ENCODE measurements at places on chromosomes 12 and 14.
A peak's percentile ranks its signal among the peaks of the same experiment; 100 is the strongest.

DNA sequence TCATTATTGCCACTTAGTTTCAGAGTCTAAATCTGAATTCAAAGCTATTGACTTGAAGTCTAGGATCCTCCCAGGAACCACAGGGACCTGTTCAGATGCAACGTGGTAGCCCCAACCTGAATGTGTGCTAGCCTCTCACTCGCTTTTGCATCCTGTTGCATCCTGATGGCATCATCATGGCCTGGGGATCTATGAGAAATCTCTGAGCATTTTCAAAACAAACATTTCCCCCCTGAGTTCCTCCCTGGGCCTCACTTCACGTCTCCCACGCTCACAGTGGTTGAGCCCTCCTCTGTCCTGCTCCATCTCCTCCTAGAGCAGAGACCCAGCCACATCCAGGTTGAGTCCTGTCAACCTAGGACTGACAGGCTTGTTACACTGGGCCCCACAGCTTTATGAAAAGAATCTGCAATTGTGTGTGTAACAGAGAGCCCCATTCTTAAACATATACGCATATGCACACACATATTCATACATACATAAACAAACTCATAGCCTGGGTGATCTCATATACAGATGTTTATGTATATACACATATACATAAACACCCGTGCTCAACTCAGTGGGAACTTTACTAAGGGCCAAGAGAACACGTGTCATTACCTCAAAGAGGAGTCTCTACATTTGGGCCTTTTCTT is 5.4 kb upstream of the KRT72 start:
- DNase-seq = no peak

DNA sequence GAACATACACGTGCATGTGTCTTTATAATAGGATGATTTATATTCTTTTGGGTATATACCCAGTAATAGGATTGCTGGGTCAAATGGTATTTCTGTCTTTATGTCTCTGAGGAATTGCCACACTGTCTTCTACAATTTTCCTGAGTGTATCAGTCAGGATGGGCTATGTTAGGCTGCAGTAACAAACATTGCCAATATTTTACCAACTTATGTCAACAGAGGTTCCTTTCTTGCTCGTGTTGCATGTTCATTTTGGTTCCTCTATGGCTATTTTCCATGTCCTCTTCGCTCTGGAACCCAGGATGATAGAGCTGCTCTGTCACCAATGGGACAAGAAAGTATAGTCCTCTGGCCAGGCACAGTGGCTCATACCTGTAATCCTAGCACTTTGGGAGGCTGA is 86.7 kb downstream of the ZNF664 start:
- no peak for DNase-seq

GRCh38 chr14:63727736-63728728 is at the start of gene SGPP1:
SGPP1 (minus strand) TSS chr14:63728065; CDS start chr14:63727944, 121 bp downstream.
- peak; percentile 51 for DNase-seq

DNA sequence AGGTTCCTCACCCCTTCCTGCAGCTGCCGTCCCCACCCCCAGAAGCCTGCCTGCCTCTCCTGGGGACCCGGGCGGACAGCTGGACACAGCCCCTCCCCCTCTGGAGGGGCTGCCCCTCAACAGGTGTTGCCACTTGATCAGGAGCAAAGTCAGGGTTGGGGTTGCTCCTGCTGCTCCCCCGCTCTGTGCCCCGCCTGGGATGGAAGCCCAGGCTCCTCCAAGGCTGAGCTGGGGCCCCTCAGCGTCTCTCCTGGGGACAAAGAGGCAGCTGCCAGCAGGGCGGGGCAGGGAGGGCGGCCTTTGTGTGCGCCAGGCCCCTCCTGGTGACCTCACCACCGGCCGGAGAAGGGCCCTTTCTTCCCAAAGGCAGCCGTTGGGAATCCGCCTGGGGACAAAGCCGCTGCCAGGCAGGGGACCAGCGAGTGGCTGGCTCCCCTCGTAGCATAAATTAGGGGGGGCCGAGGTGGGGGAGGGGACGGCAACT is 13.7 kb downstream of the TRMT61A start:
- no peak for DNase-seq

DNA sequence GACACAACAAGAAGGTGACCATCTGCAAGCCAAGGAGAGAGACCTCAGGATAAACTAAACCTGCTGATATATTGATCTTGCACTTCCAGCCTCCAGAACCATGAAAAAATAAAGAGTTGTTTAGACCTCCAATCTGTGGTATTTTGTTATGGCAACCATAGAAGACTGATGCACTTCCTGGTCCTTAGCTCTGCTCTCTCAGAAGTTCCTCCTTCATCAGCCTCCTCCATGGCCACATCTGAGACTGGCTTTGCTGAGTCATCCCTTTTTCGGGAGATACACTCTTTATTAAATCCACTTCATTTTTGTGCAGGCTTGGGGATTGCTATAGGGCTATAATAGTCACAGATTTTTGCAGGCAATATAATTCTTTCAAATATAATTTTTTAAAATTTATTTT is 89.6 kb upstream of the ATF7IP start:
- DNase-seq = no peak

DNA sequence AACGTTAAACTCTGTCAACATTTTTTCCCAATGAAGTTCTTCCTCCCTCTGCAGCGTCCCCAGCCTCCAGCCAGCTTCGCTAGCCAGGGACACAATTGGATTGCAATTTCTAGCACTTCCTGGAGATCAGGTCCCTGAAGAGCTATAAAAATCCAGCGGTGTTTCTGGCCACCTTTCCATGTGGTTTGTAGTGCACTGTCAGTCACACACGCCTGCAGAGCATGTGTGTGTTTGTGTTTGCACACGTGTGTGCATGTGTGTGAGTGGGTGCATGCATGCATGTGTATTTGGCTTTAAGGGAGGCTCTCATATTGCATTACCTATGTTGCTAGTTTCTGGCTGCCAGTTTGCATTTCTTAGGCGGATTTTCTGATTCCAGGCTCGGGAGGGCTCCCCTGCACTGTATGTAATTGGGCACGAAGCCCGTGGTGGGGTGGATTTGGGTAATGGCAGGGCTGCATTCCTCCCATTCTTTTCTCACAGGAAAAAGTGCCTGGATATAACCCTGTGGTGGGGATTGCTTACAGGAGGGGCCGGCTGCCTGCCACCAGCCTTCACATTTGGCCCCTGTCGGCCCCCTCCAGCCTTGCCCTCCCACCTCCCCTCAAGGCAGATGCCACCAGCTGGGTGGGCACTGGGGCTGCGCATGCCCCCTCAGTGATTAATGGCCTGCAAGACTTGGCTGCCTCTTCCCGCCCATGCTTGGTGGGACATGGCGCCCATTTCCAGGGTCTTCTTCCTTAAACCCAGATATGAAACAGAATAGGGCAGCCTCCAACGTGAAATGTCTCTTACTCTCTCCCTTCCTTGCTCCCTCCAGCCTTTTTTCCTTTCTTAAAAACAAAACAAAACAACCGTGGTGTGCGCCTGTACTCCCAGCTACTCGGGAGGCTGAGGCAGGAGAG is 74.0 kb downstream of the TSPAN9 start:
- DNase-seq = peak; percentile 50

DNA sequence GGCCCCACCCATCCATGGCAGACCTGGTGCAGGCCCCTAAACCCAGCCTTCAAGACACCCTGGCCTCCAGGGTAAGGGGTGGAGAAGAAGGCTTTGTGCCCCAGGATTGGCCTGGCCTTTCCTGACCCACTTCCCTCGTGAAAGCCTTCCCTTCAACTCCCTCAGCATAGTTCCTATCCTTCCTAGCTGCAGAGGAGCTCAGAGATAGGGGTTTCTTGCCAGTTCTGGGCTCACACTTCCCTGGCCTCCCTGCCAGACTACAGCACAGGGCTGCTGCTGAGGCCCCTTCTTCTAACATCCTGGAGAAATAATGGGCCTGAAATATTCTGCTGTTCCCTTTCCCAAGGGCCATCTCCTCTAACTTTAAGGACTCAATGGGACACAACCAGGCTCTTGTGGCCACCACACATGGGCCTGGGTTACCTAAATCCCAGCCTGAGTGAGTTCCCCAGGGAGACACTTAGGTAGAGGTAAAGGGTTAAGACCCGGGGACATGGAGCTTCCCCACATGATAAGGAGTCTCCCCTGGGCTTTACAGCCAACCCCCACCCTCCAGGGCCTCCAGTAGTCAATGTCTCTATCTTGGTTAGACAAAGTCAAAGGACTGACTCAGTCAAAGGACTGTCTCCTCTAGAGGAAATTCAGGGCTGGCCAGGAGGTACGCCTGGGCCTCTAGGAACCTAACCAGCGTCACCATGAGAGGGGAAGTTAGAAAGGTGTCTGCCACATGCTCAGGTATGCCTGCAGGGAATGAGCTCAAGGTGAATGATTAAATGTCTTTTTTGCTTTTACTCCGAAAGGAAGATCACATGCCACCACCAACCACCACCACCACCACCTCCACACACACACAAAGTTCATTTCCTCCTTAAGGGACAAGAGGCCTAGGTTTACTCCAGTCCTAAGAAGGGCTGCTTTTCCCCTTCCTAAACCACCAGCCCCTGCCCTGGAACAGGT is 7.1 kb downstream of the ZFP36L1 start:
- DNase-seq = peak; percentile 68

GRCh38 chr12:75488553-75488952 is 8.0 kb downstream of the GLIPR1 start:
- DNase-seq = peak; percentile 56

- DNase-seq = peak; percentile 16
Observed at GRCh38 chr14:64971943-64972791, at the start of gene RAB15. RAB15 (minus strand) TSS chr14:64972336; CDS start chr14:64972076, 260 bp downstream.

DNA sequence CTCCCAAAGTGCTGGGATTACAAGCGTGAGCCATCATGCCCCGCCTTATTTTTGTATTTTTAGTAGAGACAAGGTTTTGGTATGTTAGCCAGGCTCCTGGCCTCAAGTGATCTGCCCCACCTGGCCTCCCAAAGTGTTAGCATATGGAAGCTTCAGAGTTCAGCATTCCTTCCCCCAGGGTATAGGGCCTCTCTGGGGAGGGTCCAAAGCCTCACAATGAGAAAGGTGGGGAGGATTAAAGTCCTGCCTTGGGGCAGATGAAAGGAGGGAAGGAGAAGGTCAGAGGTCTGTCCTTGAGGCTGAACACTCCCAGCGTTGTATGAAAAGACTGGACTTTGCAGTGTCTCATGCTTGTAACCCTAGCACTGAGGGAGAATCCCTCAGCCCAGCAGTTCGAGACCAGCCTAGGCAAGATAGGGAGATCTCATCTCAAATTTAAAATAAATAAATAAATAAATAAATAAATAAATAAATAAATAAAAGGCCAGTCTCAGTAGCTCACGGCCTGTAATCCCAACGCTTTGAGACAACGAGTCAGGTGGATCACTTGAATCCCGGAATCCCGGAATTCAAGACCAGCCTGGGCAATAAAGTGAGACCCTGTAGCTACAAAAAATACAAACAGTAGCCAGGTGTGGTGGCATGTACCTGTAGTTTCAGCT is 22.0 kb upstream of the RCOR1 start:
- no peak for DNase-seq

- DNase-seq = no peak
Observed at GRCh38 chr12:13126494-13126893, 23.0 kb upstream of the GSG1 start.

DNA sequence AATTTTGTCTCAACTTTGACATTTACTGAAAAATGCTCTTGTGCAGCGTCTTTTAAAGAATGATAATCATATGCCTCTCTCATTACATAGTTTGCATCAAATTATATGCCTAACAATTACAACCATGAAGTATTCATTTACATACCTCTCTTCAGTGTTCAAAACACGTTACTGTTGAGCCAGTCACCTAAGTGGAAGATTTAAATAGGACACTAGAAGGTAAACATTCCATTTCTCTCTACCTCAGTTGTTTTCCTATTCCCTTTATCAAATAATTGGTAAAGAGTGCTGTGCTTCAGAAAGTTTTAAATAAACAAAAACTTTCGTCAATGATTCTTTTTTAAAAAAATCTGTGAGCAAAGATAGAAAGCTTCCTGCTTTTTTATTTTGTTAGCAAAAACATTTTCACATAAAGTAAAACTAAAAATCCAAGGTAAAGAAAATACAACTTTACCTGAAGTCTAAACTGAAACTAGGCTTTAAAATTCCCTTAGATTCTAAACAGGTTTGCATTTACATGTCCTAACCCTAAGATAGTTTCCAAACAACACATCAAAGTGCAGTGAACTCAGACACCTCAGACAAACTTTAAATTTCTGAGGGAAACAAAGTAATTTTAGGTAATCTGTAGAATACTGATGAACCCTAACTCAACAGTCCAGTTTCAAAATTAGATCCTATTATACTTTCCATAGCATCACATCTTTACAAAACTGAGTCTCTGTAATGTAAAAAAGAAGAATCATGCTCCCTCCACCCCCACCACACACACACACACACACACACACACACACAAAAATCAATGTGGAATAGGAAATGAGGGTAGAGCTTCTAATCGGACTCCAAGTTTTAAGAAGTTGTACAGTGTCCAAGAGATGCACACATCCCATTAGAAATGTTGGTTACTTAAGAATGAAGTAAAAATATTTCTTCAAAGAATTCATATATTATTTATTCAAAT is 46.2 kb downstream of the PAWR start:
- DNase-seq = no peak
